ENCODE measurements at places on chromosomes 7 and 10.

- DNase-seq = no peak
These were observed 85.8 kb downstream of the HIF1AN start for GRCh38 chr10:100621360-100622205.

DNA sequence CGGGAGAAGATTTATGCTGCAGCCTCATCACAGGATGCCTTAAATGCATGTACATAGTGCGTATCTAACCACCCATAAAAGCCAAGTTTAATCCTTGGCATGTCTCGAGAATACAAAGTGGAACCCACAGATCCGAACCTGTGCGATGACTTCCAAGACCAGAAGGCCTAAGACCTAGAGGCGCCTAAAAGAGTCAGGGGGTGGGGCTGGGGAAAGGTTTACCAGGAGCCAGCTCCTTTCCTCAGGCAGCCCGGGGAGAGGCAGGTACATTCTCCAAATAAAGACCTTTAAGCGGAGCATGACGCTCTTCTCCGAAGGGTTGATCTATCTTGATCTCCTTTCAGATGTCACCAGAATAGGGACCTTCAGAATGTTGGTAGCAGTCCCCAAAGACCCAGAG, 9.7 kb downstream of the SP8 start:
- no peak for DNase-seq

- DNase-seq = no peak
These were observed 509.7 kb upstream of the PODXL start for GRCh38 chr7:132065989-132066603.

GRCh38 chr10:104809288-104810090, 168.4 kb downstream of the SORCS3 start:
- no peak for DNase-seq

GRCh38 chr7:50495746-50496145, 45.6 kb upstream of the FIGNL1 start:
- DNase-seq = no peak

DNA sequence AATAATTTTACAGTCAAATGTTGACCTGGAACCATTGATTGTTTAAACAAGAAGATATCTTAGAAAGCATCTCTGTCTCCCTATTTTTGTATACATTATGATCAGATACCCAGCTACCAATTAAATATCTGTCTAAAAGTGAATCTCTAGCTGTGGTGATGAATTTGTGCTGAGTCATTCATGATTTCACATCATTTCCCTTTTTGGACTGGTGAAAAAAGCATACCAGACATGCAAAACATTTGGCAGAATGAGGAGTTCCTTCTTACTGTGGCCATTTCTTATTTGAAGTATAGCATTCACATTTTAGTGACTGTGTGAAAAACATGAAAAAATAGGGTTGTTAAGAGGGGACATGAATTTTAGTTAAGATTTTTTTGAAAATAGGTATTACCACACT, 98.0 kb upstream of the GATA3 start:
- no peak for DNase-seq

GRCh38 chr7:1536743-1537534, 6.4 kb downstream of the MAFK start:
- no peak for DNase-seq

GRCh38 chr10:18179891-18180290, 39.7 kb downstream of the CACNB2 start:
- no peak for DNase-seq

DNA sequence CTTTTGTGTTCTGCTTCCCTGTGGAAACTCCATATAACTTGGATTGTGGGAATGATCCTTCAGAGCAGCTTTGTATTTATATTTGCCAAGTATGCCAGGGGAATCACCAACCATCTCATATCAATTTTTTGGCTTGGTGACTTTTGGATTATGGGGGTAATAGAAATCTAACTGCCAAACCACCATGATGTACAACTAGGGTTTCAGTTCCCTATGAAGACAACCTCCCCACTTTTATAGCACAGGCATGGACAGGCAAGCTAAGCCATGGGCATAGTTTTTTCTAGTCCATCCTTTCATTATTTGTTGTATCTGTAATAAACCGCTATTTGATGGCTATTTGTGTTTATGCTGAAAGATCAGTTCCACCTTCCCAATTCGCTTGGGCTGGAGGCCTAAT, 17.7 kb downstream of the NPY start:
- no peak for DNase-seq

- DNase-seq = no peak
These were observed 8.1 kb downstream of the THNSL1 start for GRCh38 chr10:25024528-25024927.

- no peak for DNase-seq
These were observed 16.2 kb downstream of the CTBP2 start for GRCh38 chr10:125144206-125144605.

- DNase-seq = no peak
These were observed 233.0 kb downstream of the PTN start for GRCh38 chr7:137110535-137110934.

- DNase-seq = no peak
These were observed 312.4 kb downstream of the CACNA2D1 start for GRCh38 chr7:82131215-82131614.

GRCh38 chr7:45157653-45158401, at the start of gene RAMP3:
RAMP3 (plus strand) TSS chr7:45157791; CDS start chr7:45157829, 38 bp downstream.
- no peak for DNase-seq

GRCh38 chr10:75435291-75435690, 3.9 kb downstream of the LRMDA start:
- DNase-seq = no peak

GRCh38 chr10:71143170-71143569, 69.2 kb upstream of the UNC5B start:
- no peak for DNase-seq

GRCh38 chr10:112412696-112413095, 34.0 kb downstream of the ZDHHC6 start:
- no peak for DNase-seq

Data from stimulated activated CD4-positive, alpha-beta T cell treated with anti-CD3 and anti-CD28 coated beads, Interleukin-1b, Interleukin-23, amount 100 ng/mL, for 24 hours (primary cell).